ENCODE measurements at places on chromosomes 1 and 21.

DNA sequence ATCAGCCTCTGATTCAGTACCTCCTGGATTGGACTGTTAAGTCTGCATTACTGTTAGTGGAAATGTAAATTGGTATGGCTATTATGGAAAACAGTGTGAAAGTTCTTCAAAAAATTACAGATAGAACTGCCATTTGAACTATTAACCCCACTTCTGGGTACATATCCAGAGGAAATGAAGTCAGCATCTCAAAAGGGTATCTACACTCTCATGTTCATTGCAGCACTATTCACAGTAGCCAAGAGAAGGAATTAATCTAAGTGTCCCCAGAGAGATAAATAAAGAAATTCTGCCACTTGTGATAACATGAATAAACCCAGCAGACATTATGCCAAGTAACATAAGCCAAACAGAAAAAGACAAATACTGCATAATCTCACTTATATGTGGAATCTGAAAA is 676.0 kb downstream of the PLA2G4A start:
- no peak for DNase-seq

DNA sequence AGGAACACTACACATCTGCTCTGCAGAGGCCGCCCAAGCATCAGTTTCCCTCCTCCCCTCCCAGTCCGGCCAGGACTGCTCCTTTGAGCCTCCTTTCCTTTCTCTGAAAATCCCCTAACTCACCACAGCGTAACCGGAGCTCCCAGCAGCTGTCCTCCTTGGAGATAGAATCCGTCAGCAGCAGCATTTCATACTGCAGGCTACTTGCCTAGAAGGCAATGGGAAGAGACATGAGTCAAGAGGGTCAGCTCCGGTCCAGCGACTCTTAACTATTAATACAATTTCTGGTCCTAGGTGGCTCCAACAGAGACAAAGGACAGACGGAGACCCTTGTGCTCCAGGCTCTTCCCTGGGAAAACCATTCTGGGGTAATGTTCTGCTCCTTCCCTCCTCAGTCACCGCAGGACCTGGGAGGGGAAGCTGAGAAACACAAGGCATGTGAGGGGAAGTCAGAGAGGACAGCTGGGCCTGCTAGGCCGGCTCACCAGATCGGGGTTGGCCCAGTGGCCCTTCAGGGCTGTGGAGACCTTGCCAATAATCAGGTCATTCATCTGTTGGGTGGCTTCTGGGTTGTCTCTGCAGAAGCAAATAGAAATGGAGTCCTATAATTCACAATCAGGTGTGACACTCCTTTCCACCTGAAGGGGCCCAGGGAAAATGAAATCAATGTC is 99.7 kb downstream of the UBR4 start:
- no peak for DNase-seq

- DNase-seq = no peak
Measured at GRCh38 chr1:14704846-14705245, 106.4 kb downstream of the KAZN start.

- no peak for DNase-seq
Measured at GRCh38 chr21:16372586-16372985, 642.8 kb downstream of the USP25 start.

DNA sequence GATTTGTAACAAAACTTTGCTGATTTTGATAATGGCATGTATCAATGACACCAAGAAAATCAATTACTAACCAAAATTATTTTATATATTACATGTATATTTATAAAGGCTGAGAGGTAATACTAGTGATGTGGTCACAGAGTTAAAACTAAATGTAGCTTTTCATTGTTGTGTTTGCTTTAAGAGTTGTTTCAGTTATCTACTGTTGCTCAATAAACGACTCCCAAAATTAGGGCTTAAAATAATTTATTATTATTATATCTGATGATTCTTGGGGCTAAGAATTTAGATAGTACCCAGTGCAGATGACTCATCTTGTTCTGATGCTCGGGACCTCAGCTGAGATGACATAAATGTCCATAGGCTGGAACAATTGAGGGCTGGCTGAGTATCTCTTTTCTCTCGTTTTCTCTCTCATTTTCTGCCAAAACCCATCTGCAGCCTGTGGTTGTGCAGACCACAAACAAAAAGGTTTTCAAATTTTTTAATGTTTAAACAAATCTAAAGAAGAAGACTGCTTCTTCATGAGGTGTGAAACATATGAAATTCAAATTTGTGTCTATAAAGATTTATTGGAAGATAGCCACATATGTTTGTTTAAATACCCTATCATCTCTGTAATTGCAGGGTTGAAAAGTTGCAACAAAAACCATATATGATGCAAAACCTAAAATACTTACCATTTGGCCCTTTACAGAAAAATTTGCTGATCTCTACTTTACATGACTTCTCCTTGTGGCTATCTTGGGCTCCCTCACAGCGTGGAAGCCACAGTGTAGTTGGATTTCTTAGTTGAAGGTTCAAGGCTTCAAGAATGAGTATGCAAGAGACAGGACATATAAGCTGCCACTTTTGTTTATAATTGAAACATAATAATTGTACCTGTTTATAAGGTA is 14.8 kb upstream of the PTPRC start:
- DNase-seq = no peak

DNA sequence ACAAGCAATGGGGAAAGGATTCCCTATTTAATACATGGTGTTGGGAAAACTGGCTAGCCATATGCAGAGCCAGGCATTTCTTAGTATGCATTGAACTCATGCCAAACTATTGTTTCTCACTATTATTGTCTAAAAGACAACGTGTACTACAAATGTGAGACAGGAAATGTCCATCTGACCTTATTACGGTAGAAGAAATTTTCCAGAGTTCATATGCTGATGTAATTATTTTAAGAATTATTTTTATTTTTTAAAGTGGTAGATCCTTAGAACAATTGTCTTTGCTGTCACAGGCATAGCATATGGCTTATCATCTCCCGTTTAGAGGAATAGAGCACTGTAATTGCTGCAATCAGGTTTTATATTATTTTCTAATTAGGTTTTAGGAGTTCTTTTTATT is 75.2 kb upstream of the S1PR1 start:
- DNase-seq = no peak

DNA sequence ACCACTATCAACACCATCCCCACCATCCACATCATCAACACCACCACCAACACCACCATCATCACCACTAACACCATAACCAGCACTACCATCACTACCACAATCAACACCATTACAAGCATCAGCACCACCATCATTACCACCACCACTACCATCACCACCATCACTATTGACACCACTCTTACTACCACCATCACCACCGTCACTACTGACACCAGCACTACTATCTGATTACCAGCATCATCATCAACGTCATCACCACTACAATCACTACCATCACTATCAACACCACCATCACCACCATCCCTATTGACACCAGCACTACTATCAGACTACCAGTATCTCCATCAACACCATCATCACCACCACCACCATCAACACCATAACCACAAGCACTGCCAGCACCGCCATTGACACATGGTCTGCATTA is 106.1 kb upstream of the RUNX3 start:
- no peak for DNase-seq

GRCh38 chr21:37219761-37220432 is 47.2 kb downstream of the VPS26C start:
- no peak for DNase-seq

DNA sequence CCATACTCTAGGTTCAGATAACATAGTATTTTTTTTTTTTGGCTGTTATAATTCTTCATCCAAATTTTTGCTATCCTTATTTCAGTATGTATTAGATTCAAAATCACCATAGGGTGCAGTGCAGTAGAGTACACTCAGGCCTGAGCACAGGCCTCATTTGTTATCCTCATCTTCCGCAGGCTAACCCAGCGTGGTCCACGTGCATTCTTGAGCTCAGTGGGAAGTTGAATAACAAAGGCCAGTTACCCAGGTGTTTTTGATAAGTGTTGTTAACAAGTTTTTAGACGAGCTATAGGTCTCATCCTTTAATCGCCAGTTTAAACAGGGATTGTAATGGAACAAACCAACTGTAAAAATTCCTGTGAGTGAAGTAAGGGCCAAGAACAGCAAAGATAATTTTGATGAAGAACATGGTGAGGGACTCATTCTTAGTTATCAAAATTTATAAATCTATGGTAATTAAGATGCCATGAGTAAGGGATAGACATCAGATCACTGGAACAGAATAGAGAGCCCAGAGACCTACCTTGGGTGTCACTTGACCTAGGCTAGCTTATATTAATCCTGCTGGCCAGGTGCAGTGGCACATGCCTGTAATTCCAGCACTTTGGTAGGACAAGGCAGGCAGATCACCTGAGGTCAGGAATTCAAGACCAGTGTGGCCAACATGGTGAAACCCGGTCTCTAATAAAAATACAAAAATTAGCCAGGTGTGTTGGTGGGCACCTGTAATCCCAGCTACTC is 22.0 kb downstream of the FLVCR1 start:
- no peak for DNase-seq

DNA sequence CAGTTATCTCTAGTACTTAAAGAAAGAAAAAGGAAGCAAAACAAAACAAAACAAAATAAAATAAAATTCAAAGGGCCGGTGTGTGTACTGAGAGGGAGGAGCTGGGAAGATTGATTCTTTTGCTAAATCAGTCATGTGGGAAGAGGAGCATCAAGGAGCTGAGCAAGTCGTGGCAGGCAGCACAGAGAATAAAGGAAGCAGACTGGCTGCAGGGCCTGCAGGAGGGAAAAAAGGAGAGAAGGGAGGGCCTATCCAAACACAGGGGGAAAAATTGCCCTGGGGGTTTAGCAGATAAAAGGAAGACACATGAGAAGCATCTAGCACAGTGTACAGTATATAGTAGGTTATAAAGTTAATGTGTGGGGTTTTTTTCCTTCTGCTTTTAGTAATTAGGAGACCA is 27.6 kb downstream of the AGO4 start:
- no peak for DNase-seq

GRCh38 chr21:17848228-17848627 is 29.1 kb upstream of the C21orf91 start:
- no peak for DNase-seq

DNA sequence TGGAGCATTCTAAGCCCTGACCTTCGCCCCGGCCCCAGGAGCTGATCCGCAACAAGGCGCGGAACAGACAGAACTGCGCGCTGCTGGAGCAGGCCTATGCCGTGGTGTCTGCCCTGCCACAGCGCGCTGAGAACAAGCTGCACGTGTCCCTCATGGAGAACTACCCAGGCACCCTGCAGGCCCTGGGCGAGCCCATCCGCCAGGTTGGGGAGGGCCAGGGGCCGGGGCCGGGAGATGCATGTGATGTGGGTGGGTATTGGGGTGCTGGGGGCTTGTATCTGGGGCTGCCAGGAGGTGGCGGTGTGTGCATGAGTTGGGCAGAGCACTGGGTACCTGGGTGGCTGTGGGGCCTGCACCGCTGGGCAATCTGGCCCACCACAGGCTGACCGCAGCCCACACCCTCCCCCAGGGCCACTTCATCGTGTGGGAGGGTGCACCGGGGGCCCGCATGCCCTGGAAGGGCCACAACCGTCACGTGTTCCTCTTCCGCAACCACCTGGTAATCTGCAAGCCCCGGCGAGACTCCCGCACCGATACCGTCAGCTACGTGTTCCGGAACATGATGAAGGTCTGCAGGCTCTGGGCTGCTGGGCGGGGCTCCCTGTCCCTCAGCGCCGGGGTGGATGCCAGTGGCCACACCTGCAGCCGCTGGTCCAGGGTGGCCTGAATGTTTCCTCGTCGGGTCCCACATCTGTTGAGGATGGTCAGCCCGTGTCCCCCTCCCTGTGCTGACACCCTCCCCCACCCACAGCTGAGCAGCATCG is 65.8 kb downstream of the TRIM11 start:
- no peak for DNase-seq

DNA sequence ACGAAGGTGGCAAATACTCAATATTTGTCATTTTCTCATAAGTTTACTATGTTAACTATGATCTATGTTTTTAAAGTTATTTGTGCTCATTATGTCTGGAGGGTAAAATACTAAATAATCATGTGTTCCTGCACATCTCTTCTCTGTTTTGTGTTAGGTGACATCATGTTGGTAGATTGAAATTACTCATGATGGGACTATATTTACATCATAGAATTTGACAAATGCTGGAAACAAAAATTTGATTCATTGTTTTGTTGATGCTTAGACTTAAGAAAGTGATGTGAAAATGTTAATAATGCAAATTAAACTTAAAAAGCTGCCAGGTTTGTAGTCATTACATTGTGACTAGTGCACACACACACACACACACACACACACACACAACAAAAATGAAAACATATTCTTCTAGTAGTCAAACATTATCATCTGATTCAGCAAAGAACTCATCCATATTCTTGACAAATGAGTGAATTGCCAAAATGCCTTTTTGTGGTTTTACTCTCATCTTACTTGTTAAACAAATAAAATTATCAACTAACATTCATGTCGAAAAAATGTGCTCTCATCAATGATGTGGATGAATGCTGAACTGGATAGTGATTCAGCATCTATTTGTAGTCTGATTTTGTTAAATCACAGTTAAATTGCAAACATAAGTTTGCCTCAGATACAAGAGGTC is 870.7 kb downstream of the BRINP3 start:
- no peak for DNase-seq

- DNase-seq = no peak
Measured at GRCh38 chr1:216923601-216924000, 200.4 kb upstream of the ESRRG start.

DNA sequence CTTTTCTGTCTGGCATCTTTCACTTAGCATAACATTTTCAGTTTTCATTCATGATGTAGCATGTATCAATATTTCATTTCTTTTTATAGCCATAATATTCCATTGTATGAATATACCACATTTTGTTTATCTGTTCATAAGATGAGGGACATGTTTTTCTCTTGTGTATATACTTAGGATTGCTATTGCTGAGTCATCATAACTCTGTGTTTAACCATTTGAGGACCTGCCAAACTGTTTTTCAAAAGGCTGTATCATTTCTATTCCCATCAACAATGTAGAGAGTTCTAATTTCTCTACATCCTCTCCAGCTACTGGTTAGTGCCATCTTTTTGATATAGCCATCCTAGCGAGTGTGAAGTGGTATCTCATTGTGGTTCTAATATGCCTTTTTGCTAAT is 26.2 kb downstream of the MPZL1 start:
- DNase-seq = no peak

GRCh38 chr1:160260406-160261382 is 1.7 kb downstream of the DCAF8 start:
- DNase-seq = no peak

DNA sequence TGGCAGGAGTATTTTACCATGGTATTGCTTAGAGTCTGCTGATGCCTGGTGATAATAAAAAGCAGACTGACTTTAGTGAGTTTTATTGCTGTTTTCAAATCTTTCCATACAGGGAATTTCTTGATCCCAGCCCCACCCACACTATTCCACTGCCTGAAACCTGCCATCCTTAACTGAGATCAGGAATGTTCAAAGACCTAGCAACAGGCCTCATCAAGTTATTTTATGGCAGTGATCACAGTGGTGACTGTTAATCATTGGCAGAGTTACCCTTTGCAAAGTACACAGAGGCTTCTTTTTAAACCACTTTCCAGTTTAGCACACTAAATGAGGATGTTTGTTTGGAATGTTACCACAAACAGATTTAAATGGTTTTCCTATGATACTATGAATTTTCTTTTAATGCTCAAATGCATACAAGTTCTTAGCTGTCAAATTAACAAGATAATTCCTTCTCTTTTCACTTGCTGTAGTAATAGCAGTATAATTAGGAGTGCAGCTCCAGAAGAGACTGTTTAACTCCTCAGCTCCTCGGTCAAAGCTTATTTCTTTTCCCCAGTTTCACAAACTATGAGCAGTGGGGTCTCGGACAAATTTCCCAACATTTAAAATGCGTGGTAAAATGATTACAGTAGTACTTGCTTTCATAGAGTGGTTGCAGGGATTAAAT is 69.9 kb upstream of the USP25 start:
- no peak for DNase-seq

GRCh38 chr1:112599477-112599876 is 19.5 kb downstream of the ST7L start:
- DNase-seq = no peak

- DNase-seq = no peak
Measured at GRCh38 chr1:74427681-74428080, 84.7 kb downstream of the LRRC53 start.

All from stimulated activated CD4-positive, alpha-beta T cell treated with anti-CD3 and anti-CD28 coated beads, Interleukin-2, amount 100 ng/mL, for 24 hours (primary cell).